ENCODE measurements at places on chromosomes 12 and 14.

DNA sequence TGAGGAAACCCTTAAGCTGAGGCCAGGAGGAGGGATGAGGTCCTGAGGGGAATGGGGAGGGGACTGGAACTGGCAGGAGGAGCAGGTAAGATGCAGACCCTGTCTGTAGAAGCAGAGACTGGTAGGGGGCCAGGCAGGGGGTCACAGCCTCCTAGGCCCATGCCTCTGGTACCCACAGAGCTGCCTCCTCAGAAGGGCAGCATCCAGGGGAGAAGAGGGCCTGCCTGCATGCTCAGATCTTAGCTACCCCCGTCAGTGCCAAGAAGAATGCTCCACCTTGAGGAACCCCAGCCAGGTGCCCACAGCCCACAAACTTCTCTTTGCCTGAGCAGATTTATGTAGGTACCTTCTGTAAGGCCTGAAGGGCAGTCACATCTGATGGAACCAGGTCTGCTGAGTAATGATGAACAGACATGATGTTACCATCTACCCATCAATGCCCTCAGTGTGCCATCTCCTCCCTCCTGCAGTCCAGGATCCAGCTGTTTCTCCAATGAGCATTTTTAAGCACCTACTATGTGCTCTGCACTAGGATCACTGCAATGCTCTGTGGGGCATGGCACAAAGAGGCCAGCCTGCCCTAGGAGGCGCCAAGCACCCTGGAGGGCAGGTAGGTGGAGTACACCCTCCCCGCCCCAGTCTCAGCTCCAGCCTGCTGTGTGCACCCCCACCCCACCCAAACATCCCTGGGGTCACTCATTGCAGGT is 24.8 kb upstream of the ZFP36L1 start:
- DNase-seq = no peak

DNA sequence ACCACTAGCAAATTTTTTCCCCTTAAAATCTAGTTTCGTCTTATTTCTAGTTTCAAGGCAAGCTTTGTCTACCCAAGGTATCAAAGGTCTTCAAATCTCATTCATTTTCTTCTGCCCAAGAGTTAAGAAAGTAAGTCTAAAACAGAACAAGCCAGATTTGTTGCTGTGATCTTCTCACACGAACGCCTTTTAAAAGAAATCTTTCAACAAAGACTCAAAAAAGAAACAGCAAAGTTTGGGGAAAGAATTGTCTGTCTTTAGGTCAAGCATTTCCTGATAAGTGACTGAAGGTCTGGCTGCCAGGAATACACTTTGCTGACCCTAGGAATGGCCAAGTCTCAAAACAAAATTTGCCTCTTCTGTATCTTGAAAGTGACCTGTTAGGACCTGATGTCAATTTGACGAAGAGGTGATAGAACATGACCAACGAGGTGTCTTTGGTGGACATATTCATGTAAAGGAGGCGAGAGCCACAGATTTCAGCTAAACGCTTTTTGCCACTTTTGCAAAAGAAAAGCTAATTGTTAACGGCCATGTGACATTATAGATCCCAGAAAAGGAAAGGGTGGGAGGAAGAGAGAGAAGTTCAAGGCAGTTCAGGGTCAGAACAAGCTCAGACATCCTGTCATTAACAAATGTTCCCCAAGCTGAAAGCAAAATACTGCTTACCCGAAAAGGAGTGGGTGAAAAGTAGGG is 1.7 kb downstream of the CDK17 start:
- no peak for DNase-seq

DNA sequence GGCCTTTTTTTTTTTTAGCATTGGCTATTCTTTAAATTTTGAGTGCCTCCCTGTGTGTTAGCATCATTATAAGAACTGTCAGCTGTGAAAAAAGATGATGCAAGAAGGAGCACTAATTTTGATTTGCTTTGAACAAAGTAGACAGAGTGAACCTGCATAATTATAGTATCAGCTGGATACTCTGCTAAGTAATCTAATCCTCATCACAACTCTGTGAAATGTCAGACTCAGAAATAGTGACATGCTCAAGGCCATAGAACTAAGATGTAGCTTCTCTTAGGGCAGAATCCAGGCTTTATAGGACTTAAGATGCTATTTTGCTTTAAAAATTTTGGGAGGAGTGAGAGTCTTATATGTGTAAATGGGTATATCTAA is 31.9 kb downstream of the FBXO34 start:
- DNase-seq = no peak

GRCh38 chr14:26522967-26523366 is 74.9 kb downstream of the NOVA1 start:
- DNase-seq = no peak

All from stimulated activated CD4-positive, alpha-beta T cell treated with anti-CD3 and anti-CD28 coated beads, Interleukin-15, amount 100 ng/mL, for 48 hours (primary cell).